ENCODE measurements at places on chromosomes 16 and 17.

GRCh38 chr16:86455116-86455515 is 55.2 kb upstream of the FOXF1 start:
- DNase-seq: no peak

DNA sequence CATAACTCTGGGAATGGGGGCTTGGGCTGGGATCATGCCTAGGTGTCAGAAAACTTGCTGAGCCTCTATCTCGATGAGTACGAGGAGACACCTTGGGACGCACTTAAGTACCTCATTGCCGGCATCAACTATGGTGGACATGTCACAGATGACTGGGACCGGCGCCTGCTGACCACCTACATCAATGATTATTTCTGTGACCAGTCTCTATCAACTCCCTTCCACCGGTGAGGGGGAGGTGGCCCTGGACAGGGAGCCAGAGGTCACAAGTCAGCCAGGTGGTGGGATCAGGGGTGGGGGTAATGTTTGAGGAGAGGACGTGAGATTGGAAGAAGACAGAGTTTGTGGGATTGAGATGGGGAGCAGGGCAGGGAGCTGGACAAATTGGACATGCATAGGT is 3.4 kb upstream of the KDM6B start:
- no peak for DNase-seq

GRCh38 chr16:87077750-87078127 is 239.5 kb downstream of the C16orf95 start:
- DNase-seq: no peak

GRCh38 chr17:5583426-5584382 is 605 bp downstream of the NLRP1 start:
- DNase-seq: peak; percentile 86

- DNase-seq: no peak
Observed at GRCh38 chr17:33674685-33675084, 381.6 kb upstream of the ASIC2 start.

GRCh38 chr17:38706505-38707216 is 1.6 kb downstream of the MLLT6 start:
- peak; percentile 91 for DNase-seq

GRCh38 chr17:65041518-65041917 is 15.0 kb downstream of the GNA13 start:
- no peak for DNase-seq

DNA sequence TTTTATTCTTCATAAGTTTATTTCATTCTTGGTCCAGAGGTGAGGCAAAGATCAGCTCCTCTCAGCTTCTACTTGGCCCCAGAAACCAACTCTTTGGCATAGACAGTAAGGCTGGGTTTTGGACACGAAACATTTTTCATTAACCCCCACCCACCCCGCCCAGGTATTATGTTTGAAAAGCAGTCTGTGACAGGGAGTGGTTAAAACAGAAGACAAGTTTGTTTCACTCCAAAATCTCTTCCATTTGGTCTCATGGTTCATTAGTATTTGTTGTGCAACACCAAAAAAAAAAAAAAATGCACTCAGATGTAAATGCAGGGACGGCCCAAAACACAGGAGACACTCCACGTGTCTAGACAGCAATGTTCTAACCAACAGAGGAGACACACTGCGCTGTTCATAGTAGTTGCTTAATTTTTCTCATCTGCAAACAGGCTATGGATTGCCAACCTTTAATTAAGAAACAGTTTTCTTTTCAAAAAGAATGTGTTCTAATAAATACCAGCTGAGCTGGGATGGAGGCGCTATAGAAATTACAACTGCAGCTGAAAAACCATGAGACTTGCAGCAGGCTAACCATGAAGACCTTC is 39.8 kb upstream of the MMP2 start:
- no peak for DNase-seq

All from osteoblast (primary cell).